ENCODE measurements at places on chromosomes 7 and 10. TPM values are rescaled to one million over a fixed set of nuclear protein-coding genes. Genes with fewer than 3 reads are reported as not detected.

MCM7 gene
- total RNA-seq, result 48.7 TPM

DENND2A gene
- 26.2 TPM for total RNA-seq

ELOVL3 gene
- total RNA-seq, result 0.87 TPM

NPFFR1 gene
- 1.1 TPM for total RNA-seq

RINT1 gene
- 14.8 TPM for total RNA-seq

GRM3 gene
- total RNA-seq, result not detected

XRCC2 gene
- 0.46 TPM for total RNA-seq

HECTD2 gene
- 14.8 TPM for total RNA-seq

PTF1A gene
- not detected for total RNA-seq

PAX4 gene
- not detected for total RNA-seq

GRCh38 chr7:2108501-2109250 is 124.1 kb downstream of the MAD1L1 start:
- no peak for DNase-seq

- DNase-seq, result peak; percentile 82
Observed at GRCh38 chr10:93993782-93994437, at the start of gene PLCE1. Gene PLCE1 (plus strand): TSS chr10:93993931. CDS start chr10:94031047, 37,116 bp downstream.

- no peak for DNase-seq
Observed at GRCh38 chr7:44617225-44617890, 10.9 kb downstream of the OGDH start.

GRCh38 chr10:60149003-60149402 is 240.7 kb downstream of the ANK3 start:
- no peak for DNase-seq

DNA sequence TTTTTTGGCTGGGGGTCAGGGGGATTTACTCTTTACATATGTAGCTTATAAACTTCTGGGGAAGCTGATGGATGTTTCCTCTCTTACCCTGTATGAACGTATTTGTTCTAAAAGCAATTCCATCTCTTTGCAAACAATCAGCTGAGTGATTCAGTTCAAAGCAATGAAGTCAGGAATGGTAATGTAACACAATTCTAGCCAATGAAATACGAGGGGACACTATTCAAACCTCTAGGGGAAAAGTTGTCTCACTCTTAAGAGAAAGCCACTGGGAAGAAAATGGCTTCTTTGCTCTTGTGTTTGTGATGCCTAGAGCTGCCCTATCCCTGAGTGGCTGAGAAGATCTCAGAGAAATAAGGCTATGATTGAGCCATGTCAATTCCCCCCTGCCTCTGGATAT is 134.8 kb upstream of the SEMA3C start:
- DNase-seq, result no peak

- DNase-seq, result no peak
Observed at GRCh38 chr10:54985732-54986131, 184.7 kb upstream of the PCDH15 start.

DNA sequence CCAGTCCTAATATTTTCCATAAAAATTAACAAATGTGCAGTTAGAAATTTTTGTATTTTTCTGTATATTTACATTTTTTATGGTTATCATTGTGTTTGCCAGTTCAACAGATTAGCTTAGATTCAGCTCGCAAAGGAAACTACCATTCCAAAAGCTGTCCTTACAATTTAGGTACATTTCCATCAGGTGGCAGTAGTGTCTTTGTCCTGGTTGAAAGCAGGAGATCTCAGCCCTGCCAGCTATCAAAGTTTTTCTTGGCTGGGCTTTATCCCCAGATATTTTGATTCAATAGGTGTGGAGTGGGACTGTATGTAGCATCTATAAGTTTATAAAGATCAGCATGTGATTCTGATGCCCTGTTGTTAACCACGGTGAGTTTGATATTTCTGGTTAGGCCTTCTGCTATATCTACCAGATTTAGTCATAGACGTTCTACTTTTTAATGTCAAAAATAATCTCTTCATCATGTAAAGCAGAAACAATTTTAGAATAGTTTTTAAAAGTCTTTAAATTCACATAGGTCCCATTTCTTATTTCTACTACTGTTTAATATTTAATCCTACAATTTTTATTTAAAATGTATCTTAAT is 15.5 kb upstream of the ICA1 start:
- DNase-seq, result no peak

GRCh38 chr7:25770670-25771069 is 381.3 kb upstream of the NFE2L3 start:
- DNase-seq, result no peak

DNA sequence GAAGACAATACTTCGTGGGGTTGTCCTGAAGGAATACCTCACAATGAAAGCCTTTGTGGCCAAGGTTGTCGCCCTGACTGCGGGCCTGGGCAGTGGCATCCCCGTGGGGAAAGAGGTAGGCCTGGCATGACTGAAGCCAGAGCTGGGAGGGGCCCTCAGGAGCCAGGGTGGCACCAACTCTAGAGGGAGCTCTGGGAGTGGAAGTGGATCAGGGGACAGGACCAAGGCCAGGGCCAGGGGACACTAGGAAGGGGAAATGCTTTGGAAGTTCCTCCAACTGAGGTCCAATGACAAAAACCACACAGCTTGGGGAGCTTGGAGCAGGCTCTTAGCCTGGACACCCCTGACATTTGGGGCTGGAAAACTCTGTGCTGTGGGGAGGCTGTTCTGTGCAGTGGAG is 5.8 kb downstream of the CLCN1 start:
- DNase-seq, result no peak

- DNase-seq, result no peak
Observed at GRCh38 chr7:112019932-112020331, 186.3 kb downstream of the DOCK4 start.

DNA sequence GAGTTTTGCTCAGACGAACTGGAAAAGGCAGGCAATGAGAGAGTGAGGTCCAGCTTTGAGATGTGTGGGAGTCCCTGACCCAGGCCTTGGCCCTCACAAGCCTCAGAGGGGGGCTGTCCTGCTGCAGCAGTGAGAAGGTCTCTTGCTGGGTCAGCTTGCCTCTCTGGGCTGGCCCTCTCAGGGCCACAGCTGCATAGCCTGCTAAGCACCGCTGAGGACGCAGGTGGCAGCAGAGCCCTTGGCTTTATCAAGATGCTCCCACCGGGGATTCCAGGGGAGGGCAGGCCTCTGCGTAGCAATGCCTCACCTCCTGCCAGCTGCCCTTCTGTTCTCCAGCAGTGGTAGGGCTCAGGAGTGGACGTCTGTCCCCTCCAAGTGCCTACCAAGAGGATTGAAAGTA is 128.7 kb downstream of the COBL start:
- no peak for DNase-seq

GRCh38 chr7:135710417-135711138 is 17.4 kb downstream of the SLC13A4 start:
- no peak for DNase-seq

- no peak for DNase-seq
Observed at GRCh38 chr10:108252771-108253170, 1088.3 kb upstream of the SORCS1 start.

DNA sequence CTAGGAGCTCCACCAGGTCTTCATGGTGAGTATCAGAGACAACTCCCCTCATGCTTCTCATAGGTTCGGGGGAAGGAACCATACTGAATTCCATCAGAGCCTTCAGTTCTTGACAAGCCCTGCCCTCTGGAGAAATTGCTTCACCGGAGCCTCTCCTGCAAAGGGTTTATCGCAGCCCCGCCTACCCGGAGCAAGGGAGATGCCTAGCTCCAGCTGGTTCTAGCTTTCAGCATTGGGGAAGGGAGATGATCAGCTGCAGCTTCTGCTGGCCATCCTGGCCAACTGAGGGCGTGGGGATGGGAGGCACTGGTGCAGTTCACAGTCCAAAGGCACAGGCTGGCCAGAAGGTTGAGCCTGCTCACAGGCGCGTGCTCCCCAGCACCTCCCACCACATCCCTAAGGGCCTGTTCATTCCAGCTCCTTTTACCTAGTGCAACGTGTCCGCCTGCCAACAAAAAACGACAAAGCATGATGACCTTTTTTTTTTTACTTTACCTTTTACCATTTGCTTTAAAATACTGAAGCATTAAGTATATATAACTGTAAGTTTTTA is 31.2 kb downstream of the LANCL2 start:
- DNase-seq, result no peak

- no peak for DNase-seq
Observed at GRCh38 chr10:97542169-97543024, 30.2 kb upstream of the ANKRD2 start.

- no peak for DNase-seq
Observed at GRCh38 chr10:114035791-114036190, 7.9 kb upstream of the ADRB1 start.

GRCh38 chr10:35642793-35643114 is 658 bp upstream of the FZD8 start:
- DNase-seq, result no peak

DNA sequence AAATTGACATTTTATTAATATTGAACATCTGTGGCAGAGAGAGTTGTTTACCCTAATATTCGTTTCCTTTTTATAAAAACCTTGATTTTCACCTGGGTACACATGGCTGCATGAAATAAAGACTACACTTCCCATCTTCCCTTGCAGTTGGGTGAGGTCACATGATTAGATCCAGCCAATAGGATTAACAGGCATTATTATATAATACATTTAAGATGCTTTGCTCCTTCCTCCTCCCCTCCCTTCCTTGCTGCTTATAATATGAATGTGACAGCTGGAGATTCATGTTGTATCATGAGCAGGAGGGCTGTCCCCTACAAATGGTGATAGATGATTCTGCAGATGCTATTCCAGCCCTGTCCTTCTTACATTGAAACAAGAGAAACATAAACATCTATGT is 146.6 kb downstream of the SH2D4B start:
- DNase-seq, result no peak

DNA sequence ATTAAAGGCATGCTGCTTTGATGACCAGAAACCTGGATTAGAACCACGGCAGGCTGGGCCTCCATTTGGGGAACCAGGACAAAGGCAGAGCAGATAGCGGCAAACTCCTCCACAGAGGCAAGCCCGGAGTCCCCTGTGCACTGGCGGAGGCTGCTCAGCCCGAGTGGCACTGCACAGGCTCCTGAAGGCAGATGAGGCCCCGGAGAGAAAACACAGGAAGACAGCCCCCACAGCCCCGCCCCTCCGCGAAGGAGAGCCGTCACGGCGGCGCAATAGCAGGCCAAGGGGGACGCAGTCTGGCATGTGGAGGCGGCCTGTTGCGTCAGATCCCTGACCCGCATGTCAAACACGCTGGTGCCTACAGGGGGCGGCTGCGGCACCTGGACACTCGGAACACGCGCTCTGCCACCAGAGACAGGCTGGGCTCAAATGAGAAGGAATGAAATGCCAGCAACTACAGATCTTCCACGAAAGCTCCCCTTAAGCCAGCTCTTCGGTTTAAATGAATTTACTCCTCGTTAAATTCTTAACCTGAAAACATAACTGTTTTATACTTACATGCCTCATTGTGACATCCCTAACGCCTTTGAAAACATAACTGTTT is 128.5 kb downstream of the MAD1L1 start:
- peak; percentile 93 for DNase-seq

DNA sequence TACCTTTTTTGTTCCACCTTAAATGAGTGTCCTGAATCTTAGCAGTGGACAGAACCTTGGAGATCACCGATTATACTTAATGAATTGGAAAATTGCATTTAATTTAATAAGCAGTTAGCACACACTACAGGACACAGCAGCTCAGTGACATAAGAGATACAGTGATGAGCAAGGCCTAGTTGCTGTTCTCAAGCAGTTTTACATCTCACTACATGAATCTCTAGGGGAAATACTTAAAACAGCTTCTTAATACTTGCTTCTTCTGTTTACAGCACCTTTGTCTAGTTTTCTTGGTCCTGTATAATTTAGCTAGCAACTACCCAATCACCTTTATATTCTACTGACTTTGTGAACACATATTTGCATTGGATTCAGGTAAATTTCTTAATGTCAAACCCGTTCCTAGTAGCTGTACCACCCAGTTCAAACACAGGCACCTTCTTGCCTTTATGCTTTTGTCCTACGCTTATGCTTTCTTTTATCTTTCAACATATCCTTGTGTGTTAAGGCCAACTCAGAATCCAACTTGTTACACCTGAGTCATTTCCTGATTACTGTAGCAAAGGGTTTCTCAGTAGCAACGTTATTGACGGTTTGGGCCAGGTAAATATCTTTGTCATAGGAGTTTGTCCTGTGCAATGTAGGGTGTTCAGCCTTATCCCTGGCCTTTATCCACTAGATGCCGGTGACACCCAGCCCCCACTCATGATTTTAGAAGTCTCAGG is 1.8 kb downstream of the STAM start:
- DNase-seq, result no peak

DNA sequence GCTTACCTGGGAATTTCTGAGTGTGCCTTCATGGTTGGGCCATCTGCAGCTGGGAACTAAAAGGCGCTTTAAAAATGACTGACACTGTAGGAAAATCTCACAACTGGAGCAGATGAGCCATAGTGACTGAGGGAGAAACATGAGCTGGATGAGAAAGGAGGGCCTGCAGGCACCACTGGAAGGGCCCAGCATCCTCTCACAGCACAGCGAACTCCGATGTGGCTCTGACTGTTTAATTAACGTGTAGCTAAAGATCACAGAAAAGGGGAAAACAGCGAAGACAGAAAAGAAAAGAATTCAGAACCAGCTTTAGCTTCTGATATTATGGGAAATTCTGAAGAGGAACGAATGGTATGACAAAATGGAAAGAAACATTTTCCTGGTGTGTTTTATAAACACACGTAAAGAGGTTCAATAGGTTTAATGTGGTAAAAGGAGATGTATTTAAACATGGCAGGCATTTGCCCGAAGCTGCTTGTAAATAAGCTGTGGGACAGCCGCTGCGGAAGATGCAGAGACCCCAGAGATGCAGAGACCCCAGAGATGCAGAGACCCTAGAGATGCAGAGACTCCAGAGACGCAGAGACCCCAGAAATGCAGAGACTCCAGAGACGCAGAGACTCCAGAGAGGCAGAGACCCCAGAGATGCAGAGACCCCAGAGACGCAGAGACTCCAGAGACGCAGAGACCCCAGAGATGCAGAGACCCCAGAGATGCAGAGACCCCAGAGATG is 534.3 kb downstream of the PTPRN2 start:
- peak; percentile 12 for DNase-seq

- DNase-seq, result no peak
Observed at GRCh38 chr10:13593535-13593934, 6.8 kb downstream of the PRPF18 start.

GRCh38 chr10:7399533-7399932 is 11.3 kb downstream of the SFMBT2 start:
- no peak for DNase-seq

DNA sequence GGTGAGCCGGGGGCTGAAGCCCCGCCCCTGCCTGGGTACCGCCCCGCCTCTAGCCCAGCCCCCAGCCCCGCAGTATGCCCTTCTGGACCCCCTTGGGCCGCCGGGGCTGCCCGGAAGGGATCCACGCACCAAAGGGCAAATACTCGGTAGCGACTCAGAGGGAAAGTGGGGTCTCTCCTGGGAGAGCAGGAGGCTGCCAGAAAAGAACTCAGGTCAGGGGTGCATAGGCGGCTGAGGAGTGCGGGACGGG is 796 bp downstream of the FBXL15 start:
- no peak for DNase-seq

Data from upper lobe of right lung (tissue), 1 donor.